ENCODE measurements at places on chromosomes 2 and 18. TPM values are rescaled to one million over a fixed set of nuclear protein-coding genes. Genes with fewer than 3 reads are reported as not detected.

- peak; percentile 37 for DNase-seq
These were observed 61.5 kb downstream of the MAPK4 start for GRCh38 chr18:50621366-50621765.

- peak; percentile 96 for DNase-seq
These were observed 45.1 kb downstream of the TRAK2 start for GRCh38 chr2:201406077-201406662.

GRCh38 chr2:188845692-188846091, 128.5 kb upstream of the COL3A1 start:
- no peak for DNase-seq

DNA sequence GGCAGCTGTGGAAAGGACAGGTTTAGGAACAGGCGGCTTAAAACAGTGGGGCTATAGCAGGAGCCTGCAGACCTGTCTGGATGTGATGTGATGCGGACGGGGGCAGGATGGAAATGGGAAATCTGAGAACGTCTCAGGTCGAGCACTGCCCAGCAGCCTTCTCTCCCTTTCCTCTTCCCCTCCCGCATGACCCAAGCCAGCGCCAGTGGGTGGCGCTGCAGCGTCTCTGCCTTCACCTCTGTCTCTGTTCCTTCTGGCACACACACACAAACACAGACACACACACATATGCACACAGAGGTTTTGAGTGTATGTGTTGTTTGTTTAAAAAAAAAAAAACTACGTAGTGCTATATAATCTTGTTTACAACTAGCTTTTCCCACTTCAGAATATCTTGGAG, 82.0 kb upstream of the SLC66A3 start:
- DNase-seq: peak; percentile 72

DNA sequence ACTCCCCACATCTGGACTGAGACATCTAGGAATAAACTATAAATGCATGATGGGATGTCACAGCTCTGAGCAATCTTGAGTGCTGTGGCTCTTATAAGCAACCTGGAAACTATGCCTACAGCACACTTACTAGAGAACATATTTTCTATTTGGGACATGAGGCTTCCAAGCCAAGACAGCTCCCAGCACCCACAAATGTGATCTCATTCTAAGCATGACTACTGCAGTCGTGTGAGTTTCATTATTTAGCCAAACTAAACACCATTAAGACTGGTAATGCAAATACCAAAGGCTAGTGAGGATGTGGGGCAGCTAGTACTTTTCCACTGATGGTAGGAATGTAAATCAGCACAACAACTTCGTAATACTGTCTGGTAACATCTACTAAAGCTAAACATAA, 72.5 kb downstream of the RTTN start:
- no peak for DNase-seq

GRCh38 chr2:171237751-171238505, 77.2 kb upstream of the TLK1 start:
- DNase-seq: no peak

The CYP1B1 gene
- 9.8 TPM for total RNA-seq

The LYPD6B gene
- total RNA-seq: 12.4 TPM

The CNNM3 gene
- total RNA-seq: 21.7 TPM

The SPTBN1 gene
- 431 TPM for total RNA-seq

The ABCG5 gene
- 0.09 TPM for total RNA-seq

The UPP2 gene
- total RNA-seq: not detected

The AGAP1 gene
- 31.3 TPM for total RNA-seq

The HOXD3 gene
- total RNA-seq: 2.5 TPM

The ATOH8 gene
- 51.4 TPM for total RNA-seq
